NCI-H2171 (cell line): ENCODE measurements at places on chromosomes 1 and 21.

GRCh38 chr1:74334147-74334546, 99.0 kb downstream of the TNNI3K start:
- DNase-seq, result no peak

DNA sequence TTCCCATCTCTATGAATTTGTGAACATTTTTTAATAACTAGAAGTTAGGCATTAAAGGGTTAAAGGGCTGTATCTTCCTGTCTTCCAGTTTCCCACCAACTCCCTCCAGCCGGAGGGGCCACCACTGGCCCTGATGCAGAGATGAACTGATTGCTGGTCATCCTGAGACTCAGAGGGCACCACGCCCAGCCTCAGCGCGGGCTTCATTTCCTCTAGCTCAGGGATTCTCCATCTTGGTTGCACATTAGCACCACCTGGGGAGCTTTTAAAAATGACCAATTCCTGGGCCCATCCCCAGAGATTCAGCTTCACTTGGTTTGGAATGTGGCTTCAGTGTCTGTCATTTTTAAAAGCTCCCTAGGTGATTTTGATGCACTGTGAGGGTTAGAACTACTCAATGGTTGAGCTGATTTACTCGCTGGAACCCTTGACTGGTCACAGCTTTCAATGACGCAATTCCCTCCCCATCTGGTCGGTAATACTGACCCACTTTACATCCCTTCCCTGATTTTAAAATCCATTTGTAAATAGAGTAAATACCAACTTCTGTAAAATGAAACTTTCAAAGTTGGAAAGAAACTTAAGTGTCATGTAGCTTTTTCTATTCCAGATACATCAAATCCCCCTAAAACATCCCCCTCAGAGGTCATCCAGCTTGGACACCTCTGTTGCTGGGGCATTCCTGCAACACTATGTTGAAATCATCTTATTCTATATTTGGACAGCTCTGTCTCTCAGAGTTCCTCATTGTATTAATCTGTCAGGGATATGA, 5.1 kb downstream of the NAV1 start:
- no peak for DNase-seq

DNA sequence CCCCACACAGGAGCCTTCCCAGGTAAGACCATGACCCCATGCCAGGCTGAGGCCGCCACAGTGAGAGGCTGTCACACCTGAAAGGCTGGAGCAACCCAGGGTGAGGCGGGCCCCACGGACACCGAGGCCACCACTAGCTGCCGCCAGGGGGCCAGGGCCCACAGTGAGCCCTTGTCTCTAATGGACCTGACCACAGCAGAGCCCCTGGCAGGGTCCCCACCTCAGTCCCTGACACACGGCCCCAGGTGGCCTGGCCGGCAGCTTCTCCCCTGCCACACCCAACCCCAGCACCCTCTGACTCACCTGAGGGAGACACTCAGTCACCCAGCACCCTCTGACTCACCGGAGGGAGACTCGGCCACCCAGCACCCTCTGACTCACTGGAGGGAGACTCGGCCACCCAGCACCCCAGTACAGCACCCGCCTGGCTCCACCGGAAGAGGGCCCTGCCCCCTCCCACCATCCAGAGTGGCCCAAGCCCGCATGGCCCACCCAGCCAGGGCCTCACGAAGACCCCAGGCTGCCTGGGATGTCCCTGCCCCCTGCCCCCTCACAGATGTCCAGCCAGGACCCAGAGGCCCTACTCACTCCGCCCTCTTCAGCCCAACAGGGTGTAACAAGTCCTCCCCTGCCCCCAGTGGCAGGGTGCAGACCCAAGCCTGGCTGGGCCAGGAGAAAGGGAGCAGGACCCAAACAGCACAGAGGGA, 4.4 kb downstream of the DVL1 start:
- DNase-seq, result no peak

DNA sequence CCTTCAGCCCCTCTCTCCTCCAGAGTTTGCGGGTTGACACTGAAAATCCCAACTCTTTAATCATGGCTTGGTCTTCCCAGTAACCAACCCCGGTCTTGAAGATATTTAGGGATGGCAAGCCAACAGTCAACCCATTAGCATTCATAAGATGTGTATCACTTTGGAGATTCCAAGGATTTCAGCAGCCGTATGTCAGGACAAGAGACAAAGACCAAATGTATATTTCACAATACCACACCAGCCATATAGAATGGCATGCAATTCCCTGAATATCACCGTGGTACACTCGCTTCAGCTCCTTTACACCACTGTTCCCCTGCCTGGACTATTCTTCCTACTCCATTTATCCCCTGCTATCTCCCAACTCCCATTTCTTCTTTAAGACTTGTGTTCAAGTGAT, 109.2 kb downstream of the CSMD2 start:
- DNase-seq, result no peak

- no peak for DNase-seq
Measured at GRCh38 chr1:155062151-155062686, 1.3 kb upstream of the EFNA4 start.

DNA sequence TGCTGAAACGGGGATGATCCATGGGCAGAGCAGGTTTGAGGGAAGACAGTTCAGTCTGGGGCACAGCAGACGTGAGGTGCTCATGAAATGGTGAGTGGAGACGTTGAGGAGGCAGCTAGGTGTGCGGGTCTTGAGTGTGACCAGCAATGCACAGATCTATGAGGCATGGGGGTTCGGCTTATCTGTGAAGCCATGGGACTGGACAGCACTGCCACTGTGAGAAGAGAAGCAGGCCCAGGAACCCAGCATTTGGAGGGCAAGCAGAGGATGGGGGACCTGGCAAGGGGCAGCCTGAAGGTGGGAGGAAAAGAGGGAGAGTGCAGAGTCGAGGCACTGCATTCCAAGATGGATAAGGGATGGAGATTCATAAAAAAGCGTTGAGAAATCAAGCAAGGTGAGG, 8.0 kb downstream of the CSF1 start:
- no peak for DNase-seq

- DNase-seq, result no peak
Measured at GRCh38 chr1:10688409-10688786, 108.0 kb downstream of the CASZ1 start.

DNA sequence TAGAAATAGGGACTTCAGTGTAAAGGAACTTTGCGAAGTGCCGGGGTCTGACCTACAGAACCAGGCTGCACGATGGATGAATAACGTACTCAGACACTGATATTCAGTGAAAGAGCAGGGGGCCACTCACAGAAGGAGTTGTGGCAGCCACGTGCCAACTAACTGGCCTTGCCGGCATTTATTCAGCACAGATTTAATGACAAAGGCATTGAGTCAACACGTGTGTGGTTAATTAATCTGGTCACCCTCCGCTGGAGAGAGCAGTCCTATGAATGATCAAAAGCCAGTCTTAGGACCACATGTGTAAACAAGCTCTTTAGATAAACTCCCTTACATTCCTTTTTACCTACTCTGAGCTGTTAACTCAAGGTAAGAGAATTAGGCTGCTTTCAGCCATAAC, 6.2 kb upstream of the B3GALT2 start:
- DNase-seq, result no peak

- no peak for DNase-seq
Measured at GRCh38 chr1:161242313-161242712, 4.3 kb upstream of the NR1I3 start.

GRCh38 chr1:68273530-68273929, 41.2 kb upstream of the WLS start:
- no peak for DNase-seq

- no peak for DNase-seq
Measured at GRCh38 chr1:241834733-241835377, 13.1 kb upstream of the EXO1 start.

DNA sequence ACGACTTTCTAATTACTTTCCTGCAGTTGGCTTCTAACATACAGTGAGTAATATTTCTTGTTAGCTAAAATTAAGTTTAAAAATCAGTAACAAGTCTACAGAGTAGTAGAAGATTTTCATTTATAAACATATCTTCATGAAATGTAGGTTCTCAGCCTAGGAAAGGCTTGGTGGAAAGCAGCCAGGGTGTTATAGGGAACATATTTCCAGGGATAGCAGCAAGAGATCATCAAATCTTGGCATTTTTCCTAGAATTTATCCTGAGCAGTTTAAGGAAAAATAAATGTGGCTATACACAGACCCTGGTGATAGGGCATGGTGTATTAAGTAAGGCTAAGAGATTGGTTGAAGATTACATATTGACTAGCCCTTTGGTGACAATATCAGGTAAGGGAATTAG, 203.5 kb upstream of the NEGR1 start:
- no peak for DNase-seq

- no peak for DNase-seq
Measured at GRCh38 chr1:151175041-151175741, 590 bp downstream of the TMOD4 start.

GRCh38 chr1:68383092-68383491, 66.7 kb downstream of the RPE65 start:
- no peak for DNase-seq

- DNase-seq, result no peak
Measured at GRCh38 chr1:176043537-176043936, 163.5 kb downstream of the COP1 start.

DNA sequence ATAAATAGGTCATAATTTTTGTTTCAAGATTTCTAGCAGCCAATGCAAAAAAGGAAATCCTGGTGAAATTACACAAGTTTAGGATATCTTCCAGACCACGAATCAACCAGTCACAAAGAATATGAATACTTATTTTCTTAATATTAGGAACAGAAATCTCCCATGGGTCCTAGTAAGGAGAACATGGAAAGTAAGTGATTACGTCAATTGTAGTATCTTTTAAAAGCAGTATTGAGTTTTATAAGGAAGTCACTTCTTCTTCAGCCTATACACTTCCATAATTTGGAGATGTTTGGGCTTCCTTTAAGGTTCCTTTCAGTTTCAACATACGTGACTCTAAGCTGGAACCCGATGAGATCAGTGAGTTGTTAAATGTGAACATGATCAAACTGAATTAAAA, 534.5 kb downstream of the USP25 start:
- DNase-seq, result no peak

DNA sequence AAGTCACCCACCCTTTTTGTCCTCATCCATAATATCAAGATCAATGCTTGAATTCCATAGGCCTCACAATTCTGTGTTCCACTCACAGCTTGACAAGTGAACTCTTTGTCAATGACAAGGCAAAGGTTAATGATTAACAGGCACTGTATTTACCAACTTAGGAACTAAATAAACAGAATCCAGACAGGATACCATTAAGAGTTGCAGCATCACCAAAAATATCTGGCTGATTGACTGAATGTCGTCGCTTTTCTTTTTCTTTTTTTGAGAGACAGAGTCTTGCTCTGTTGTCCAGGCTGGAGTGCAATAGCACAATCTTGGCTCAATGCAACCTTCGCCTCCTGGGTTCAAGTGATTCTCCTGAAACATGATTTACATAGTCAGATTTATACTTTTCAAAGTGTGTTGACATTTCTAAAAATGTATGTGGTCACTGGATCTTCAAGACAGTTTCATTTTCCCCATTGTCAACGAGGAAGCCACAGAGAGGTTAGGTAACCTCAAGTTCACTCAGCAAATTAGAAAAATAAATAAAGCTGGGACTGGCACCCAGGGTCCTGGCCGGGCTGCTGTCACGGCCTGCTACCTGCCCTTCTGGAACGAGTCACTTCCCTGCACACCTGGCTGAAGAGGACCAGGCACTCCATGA, 81.0 kb downstream of the PDE9A start:
- no peak for DNase-seq

DNA sequence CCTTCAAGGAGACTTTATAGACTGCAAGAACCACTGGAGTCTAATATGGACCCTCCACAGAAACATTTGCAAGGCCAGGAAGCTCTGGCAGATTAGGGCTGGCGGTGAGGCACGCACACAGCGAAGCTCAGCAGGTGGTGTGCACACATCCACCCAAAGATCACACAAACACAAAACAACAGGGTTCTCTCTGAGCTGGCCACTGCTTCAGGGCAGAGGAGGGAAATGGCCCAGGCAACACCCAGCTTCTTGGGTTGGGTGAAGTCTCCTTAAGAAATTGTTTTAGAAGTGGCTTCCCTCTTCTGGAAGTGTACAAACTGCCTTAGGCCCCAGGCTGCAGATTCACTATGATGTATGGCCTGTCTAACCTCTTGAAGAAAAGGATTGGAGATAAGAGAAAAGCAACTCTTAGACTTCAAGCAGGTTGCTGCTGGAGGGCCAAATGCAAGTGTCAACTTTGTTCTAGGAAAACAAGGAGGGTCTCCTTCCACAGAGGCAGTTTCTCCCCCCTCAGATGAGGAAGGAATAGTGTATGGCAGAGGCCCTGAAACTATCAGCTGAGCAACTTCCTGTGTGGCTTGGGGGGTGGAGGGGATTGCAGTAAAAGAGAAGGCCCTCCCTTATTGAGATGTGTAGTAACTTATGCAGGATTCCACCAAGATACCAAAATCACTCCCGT, 2.0 kb downstream of the RCSD1 start:
- DNase-seq, result no peak

DNA sequence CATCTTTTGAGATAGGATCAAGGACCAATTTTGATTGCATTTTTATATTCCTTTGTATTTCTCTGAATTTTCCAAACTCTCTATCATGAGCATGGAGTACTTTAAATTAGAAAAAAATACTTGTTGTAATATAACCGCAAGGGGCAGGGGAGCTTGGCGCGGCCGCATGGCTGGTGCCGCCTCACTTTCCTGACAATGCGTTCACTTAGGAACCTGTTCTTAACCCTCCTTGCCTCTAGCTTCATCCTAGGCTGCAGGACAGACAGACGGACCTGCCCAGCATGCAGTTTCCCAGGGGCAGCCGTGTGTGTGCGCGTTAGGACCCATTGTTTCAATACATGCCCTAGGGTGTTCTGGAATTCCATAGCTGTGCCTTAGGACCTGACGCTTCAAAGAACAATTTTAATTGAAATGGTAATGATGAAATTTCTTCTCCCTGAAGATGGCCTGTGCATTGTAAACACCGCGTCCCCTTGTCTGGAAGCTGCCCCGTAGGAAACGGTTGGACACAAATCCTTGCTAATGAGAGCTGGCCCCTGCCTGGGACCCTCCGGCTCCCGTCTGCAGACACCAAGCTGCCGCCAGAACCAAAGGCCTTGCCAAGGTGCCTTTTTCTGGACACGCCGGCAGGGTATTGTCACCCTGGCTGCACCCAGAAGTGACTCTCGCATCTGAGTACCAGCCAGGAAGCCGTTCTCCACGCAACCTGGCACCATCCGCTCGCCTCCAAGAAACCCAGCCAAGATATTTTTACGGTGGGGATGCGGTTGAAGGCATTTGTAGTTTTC, 466.4 kb downstream of the NPHP4 start:
- DNase-seq, result no peak

- no peak for DNase-seq
Measured at GRCh38 chr1:171646249-171646560, 6.3 kb downstream of the MYOC start.

- peak; percentile 39 for DNase-seq
Measured at GRCh38 chr1:8560611-8561544, 243.0 kb downstream of the SLC45A1 start.

- DNase-seq, result no peak
Measured at GRCh38 chr1:91490501-91490900, 10.2 kb upstream of the CDC7 start.

GRCh38 chr1:9317591-9318417, 25.1 kb downstream of the SPSB1 start:
- DNase-seq, result peak; percentile 44
